Activated naive CD4-positive, alpha-beta T cell (primary cell): ENCODE measurements at places on chromosomes 1 and 21.

DNA sequence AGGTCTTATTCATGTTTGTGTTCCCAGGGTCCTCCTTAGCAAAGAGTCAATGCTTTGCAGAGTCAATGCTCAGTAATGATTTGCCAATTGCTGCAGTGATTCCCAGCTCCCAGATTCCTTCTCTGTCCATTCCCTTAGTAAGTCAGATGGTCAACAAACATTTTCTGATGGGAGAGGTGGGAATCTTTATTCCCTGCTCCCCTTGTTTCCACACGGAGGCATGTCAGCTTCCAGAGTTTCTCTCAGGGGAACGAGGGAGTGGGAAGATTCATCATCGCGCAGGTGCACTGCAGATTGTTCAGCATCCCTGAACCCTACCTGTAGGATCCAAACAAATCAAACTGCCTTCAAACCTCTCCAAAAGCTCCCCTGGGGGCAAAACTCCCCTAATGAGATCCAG, 7.5 kb upstream of the AHDC1 start:
- no peak for DNase-seq

DNA sequence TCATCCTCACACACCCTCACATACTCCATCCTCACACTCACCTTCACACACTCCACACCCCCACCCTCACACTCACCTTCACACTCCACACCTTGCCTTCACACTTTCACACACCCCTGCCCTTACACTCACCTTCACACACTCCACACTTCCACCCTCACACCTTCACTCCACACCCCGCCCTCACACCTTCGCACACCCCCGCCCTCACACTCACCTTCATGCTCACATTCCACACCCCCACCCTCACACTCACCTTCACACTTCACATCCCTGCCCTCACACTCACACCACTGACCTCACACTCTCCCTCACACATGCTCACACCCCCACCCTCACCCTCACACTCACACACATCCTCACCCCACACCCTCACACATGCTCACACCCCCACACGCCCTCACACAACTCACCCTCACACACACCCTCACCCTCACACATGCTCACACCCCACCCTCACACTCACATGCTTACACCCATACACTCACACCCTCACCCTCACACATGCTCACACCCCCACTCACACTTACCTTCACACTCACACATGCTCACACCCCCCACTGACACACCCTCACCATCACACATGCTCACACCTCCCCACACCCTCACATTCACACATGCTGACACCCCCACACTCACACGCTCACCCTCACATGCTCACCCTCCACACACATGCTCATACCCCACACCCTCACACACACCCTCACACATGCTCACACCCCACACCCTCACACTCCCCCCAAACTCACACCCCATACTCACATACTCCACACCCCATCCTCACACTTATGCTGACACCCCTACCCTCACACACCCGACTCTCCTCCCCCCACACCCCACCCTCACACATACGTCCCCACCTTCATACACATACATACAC, 44.5 kb upstream of the EDN2 start:
- DNase-seq = no peak

DNA sequence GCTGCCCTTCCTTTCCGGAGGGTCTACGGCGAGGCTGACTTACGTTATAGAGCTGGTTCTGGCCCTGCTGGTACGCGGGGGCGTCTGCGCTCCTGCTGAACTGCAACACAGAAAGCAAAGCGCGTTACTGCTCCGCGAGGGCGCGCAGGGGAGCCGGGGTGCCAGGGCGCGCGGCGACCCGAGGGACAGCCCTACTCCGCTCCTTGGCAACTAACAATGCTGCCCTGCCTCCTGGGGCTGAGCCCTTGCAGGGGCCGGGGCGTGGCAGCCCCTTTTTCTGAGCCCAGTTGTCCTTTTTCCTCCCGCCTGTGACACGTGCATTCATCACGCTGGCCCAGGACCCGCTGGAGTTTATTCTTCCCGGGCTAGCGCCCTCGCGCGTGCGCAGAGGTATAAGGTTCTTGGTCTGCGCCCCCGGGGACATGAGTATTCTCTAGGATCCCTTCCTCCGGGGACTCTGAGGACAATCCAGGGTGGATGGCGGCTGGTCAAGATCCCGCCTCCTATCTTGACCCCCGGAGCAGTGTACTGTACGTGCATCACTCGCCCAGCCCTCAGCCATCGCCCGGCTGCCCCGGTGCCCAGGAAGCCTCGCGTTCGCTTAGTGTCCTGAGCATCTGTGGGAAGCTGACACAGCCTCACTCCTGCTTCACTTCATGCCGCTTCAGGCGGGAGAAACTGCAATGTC, 78.9 kb downstream of the CD247 start:
- no peak for DNase-seq

DNA sequence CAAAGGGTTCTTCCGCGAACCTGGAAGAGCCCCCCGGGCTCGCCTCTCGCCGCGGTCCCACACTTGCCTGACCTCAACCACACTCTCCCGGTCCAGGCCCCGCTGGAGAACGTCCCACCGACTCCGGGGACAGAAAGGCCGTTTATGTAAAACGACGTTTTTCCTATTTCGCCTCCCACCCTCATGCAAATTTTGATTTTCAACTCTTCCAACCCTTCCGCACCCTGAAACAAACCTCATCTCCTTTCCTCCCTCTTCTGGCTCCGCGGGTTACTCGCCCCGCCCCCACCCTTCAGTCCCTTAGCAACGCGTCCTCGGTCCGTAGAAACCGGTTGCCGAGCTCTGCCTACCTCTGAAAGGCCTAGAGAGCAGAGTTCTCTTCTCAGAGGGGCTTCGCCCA, at the start of gene C1orf141:
TSS of gene C1orf141 (minus strand) at position 276 of the 400 bp plus-strand sequence. CDS start 7,730 bp downstream, outside the sequence.
- DNase-seq = no peak

DNA sequence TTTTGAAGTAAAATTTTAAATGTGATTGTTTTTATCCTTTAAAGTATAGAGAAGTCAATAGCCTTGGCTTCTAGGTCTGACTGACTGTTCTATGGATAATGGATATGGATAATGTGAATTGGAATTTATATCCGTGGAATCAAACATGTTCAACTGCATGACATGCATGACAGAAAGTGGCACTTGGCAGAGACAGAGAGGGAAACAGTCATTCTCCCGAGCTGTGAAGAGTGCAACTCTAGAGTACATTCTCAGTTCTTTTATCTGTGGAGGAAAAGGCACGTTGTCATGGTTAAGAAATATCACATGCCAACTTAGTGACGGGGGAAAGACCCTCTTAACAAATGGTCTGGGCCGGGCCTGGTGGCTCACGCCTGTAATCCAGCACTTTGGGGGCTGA, 67.0 kb downstream of the KIF26B start:
- no peak for DNase-seq

DNA sequence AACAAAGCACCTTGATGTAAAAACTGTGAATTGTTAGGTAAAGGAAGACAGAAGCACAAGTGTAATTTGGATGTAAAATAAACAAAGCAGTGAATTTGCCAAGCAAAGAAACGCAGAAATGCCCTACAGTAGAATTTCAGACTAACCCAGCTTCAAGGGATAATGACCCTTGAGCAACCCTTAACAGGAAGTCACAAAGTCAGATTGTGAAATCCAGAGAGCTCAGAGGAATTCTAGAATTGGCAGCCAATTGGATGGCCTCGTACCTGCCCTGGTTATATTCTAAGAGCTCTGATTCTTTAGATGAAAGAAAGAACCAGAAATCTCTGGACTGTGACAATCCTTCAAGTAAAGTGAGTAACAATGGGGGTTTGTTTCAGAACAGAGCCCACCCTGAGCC, 152.7 kb upstream of the CHRM3 start:
- DNase-seq = no peak

- no peak for DNase-seq
These were observed 19.7 kb downstream of the CAPZB start for GRCh38 chr1:19465650-19466049.

- DNase-seq = no peak
These were observed 18.1 kb upstream of the SHE start for GRCh38 chr1:154520333-154520732.

GRCh38 chr1:43425045-43425444, 28.7 kb downstream of the HYI start:
- DNase-seq = no peak

DNA sequence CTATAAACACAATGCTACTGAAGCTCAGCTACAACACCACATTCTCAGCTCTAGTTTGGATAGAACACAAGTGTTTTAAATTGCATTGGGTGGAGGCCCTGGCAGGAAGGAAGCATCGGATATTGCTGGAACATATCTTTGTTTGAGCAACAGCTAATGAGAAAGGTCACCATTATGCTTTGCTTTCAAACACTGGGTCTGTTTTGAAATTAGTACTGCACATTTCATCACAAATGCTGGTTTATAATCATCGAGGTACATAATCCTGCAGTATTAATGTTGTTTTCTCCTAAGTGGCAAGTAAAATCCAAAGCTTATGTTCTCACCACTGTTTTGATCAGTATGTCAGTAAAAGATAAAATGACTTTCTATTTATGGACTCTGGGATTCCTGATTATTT, 61.5 kb upstream of the ARHGAP29 start:
- DNase-seq = no peak

DNA sequence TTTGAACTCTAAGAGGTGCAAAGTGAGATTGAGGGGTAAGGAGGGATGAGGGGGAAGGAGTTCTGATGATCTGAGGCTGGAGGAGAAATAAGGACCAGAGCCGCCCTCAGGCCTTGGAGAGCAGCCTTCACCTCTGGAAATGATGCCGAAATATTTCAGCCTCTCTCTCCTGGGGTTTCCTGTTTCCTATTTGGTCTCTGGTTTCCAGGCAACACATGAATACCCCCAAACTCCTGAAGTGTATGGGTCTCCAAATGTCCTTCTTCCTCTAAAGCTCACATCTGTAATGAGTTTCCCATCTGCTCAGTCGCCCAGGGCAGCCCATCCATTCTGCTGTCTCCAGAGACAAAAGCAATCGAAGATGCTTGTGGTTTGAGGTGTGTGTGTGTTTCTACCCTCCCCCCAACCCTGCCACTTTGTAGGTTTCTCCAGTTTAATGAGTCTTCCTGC, 52.0 kb upstream of the FAM20B start:
- no peak for DNase-seq

GRCh38 chr1:172936088-172936645, 114.6 kb downstream of the TNFSF18 start:
- no peak for DNase-seq

- DNase-seq = no peak
These were observed 39.2 kb downstream of the MAPKAPK2 start for GRCh38 chr1:206723805-206724472.

- no peak for DNase-seq
These were observed 419 bp upstream of the TSEN15 start for GRCh38 chr1:184051138-184051484.

DNA sequence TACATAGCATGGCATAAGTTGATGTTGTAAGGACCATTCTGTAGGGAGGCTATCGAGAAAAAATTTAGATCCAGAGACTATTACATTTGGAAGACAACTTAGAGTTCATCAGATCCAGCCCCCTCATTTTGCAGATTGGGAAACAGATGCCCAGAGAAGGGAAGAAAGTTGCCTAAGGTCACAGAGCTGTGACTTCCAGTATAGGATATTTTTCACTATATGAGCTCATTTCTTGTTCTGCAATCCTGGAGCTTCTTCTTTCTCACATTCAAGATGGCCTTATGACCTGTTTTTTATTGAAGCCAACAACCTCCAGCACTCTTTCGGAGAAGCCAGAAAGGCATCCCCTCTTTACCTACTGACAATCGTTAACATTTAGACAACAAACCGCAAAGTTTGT, 421.8 kb upstream of the PLXNA2 start:
- DNase-seq = no peak
